CD8-positive, alpha-beta T cell (primary cell): ENCODE measurements at places on chromosomes 2 and 18.

- no peak for DNase-seq
Measured at GRCh38 chr2:147440734-147441133, 404.1 kb upstream of the ACVR2A start.

- DNase-seq = no peak
Measured at GRCh38 chr2:152542995-152543481, 174.2 kb downstream of the PRPF40A start.

DNA sequence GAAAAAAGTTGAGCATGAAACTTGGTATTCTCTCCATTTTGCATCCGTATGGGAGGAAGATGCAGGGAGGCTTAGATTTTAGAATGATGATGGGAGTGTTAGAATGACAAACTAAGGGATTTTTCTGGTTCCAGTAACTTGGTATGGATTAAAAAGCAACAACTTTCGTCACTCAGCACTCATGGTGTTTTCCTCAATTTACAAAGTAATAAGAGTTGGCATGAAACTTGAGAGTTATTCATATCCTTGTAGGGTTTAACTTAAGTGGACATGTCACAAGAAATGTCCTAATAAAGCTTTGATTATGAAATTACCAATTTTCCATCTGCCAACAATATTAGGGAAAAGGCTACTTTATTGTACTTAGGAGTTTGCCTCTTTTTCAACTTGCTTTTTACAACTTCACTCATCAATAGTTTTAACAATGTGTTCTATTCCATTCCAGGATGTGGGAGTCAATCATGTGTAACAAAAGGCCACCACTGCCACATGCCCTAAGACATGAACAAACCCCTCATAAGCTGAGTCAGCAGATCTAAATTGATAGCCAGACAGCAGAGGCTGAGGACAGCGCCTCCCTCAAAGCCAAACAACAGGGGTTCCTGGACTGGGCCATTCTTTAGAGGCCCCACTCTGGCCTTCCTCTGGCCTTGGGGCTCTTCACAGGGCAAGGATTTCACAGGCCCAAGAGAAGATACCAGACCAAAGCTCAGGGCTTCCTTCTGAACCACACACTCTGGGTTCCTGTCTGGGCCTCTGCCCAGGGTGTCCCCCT, 265.8 kb downstream of the TNS1 start:
- no peak for DNase-seq

DNA sequence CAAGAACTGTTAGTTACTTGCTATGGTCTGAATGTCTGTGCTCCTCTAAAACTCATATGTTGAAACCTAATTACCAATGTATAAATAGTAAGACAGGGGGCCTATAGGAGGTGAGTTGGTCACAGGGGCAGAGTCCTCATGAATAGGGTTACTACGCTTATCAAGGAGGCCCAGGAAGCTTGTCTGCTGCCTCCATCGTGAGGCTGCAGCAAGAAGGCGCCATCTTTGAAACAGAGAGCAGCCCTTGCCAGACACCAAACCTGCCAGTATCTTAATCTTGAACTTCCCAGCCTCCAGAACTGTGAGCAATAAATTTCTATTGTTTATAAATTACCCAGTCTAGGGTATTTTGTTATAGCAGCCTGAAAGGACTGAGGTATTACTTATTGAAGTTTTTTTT, 79.1 kb downstream of the TGIF1 start:
- DNase-seq = no peak

DNA sequence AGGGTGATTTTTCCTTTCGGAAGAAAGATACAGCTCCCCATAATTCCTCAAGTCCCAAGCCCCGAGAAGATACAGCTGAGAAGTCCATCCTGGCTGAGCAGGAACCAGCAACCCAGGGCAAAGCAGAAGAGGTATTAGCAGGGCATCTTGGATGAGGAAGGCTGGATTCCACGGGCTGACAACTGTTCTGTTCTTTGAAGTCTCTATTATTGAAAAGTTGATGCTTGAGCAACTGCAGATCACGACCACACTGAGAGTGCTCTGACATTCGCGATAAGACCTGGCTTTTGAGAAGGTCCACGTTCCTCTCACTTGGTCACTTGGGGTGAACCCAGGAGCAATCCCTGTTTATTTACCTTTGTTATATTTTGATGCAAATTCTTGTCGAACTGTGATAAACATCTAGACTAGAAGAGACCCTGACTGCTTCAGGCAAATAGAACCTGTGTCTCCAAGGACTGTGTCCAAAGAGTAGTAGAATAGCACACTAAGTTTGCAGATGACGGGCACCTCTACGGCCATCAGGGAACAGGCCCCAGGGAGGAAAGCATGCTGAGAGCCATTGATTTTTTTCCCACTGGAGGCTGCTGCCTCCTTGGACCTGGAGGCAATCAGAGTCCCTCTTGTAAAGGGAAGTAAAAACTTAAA, 133.1 kb downstream of the ARL4C start:
- DNase-seq = no peak

GRCh38 chr2:61151436-61151835, 10.6 kb upstream of the C2orf74 start:
- no peak for DNase-seq

DNA sequence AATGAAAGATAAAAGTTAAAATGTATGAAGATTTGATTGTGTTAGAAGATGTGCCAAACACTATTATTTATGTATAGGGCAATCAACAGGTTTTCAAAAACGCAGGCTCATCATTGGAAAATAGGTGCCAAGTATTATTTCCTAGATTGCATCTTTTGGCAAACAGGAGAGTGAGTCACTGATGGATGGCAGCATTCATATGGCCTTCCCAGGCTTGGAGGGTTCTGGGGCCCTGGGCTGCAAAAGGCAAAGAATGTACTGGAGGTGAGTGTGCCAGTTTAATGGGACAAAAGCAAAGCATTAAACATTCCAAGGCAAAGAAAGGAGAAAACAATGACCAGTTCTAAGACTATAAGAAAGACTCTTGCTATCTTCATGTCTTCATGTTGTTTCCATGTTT, 379.4 kb downstream of the RIT2 start:
- no peak for DNase-seq
